ENCODE measurements at places on chromosomes 5 and 9.

DNA sequence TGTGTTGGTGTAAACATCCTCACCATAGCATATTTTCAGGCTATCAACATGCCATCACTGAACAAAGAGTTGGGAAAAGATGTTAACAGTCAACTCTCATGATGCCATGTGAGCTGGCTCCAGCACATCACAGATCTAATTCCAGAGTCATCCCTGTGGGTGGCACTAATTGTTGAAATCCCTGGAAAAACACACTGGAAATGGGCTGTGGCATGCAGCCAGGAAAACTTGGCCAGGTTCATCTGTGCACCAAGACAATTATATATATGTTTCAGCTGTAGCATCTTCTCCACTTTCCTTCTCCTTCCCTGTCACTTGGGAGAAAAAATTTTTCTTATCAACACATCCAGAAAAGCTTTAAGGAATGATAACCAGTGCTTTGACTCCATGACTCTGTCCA is 313.7 kb downstream of the TRIM32 start:
- DNase-seq = no peak

- DNase-seq = no peak
These were observed 9.3 kb upstream of the SCGB3A1 start for GRCh38 chr5:180600554-180601041.

DNA sequence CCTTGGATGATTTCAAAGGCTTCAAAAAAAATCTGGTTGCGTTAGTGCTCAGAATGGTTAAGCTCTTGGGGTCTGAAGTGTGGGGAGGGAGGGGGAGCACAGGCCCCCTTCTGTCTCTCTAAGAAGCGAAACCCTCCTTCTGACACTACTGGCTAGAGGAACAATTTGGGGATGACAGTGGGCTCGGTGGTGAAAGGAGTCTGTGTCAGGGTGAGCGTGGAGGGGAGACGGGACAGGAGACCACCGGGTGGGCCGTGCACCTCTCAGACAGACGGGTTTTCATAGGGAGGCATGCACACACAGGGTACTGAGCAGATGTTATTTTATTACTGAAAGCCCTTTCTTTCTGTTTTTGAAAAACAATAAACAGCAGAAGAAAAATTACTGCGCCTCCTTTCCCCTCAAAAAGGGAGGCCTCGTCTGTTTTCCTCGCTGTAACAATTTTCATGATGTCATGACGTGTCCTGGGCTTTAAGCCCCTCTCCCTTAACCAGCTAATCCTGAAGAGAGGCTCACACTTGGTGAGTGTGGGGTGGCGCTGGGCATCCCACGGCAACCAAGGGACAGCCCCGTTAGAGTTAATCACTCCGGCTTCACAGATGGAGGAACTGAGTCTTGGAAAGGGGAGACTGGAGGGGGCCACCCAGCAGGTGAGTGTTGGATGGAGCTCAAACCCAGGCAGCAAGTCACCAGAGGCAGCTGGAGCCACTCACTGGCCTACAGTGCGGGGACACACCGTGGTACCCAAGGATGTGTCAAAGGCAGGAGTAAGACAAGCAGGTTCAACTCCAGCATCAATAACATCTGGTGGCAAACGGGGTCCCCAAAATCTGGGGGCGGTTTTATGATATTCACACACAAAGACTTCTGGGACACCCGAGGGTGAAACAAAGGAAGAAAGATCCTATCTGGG is 53.4 kb downstream of the PTCH1 start:
- no peak for DNase-seq

GRCh38 chr5:35129921-35130485 is 82.3 kb upstream of the AGXT2 start:
- no peak for DNase-seq

DNA sequence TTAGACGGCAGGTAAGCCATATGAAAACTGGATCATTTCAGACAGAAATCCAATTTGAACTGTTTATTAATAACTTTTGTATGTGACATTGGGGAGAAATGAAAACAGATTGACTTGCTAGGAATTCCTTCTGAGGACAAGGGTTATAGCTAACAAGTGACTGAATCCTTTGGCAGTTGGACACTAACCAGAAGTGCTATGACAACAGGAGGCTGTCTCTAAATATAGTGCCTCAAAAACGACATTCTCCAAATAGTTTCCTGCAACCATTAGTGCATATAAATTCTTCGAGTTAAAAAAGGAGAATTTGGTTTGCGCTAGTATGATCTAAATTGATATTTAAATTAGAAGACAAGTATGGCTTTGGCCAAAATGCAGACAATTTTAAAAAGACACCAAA is 338.6 kb downstream of the PTPRD start:
- DNase-seq = peak; percentile 61

DNA sequence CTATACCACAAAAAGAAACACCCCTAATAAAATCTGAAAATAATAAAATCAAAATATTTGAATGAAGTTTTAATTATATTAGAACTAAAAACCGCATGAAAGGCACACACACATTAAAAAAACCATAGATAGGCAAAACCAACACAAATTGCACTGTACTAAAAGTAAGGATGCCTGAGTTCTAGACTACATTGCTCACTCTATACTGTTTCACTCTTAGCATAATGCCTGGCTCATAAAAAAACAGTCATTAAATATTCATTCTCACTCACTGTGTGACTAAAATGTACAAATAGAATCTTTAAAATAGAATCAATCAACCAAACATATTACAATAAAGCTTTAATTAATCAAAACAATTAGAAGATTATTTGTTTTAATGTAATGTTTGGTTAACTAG is 41.7 kb downstream of the CETN3 start:
- no peak for DNase-seq

DNA sequence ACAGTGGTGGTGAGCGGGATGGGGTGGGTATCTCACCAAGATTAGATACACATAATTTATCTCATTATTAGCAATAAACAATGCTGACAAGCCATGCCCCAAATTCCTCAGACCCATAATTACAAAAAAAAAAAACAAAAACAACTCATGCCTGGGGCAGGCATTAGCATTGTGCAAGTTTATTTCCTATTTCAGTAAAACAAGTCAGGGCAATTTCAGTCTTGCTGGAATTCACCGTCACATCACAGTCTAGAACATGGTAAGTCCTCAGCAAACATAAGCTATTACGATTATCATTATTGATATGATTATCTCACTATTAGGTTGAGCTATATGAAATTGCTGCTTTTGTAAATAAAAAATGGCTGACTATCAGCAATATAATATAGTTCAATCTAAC is 57.5 kb upstream of the GNAQ start:
- DNase-seq = no peak

- DNase-seq = peak; percentile 26
These were observed 103.0 kb upstream of the FTMT start for GRCh38 chr5:121748686-121749085.

DNA sequence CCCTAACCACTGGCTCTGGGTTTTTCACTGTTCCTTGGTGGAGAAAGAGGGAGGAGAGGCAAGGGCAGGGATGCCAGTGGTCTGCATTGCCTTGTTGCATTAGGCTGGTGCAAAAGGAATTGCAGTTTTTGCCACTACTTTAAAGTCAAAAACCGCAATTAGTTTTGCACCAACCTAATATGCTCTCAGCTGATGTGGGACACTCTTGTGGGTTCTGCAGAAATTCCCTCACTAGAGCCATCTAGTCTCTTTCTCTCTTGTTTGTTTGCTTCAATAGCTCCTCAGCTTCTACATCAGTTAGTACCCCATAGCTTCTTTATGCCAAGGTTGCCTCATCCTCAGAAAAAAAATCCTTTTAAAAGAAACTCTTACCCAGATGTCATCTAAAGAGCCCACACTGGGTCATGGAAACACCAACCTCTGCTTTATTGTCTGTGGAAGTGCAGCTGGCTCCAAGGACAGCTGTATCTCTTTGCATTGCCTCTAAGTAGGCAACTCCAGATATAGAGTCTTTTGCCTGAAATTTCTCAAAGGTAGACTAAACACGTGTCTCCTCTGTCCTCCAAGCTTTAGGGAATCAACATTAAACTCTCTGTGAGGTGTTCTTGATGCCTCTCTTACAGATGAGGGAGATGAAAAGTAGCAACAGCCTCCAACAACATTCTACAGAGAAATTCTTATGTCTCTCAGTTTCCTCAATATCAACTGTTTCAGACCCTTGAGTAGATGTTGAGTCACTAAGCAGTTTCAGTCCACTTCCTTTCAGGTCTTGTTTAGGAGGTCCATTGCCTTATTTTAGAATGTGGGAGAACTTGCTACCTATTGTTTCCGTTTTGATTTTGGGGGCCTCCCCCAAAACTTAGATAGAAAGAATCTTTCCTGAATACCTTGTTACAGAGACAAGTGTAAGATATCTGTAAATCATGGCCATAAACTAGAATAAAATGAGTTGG is 84.9 kb upstream of the MEF2C start:
- no peak for DNase-seq

- peak; percentile 60 for DNase-seq
These were observed 656.5 kb downstream of the TLE1 start for GRCh38 chr9:81032831-81033230.

GRCh38 chr9:68433531-68434110 is 77.2 kb downstream of the PGM5 start:
- DNase-seq = peak; percentile 90

DNA sequence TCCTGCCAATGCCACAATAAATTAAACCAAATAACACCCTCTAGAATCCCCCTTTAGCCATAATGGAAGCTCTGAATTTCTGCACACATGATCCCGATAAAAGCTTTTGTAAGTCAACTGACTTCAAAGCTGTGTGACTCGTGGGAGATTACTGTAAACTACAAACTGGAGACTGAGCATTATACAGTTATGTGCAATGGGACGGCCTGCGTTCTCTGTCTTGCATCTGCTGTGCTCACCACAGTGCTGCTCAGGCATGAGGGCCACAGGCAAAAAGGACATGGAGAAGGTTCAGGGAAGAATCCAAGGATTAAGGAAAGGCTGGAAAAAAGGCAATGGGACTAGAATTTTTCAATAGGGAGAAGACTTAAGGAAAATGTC is 184.2 kb downstream of the FANCC start:
- DNase-seq = peak; percentile 91

All from umbilical cord (tissue), 2 donors.